A549 treated with ZK216348 at 1 μM for 4 hours (cell line): ENCODE measurements at places on chromosomes 6 and 20. TPM values are rescaled to one million over a fixed set of nuclear protein-coding genes. Genes with fewer than 3 reads are reported as not detected.

The TMEM151B gene
- 0.02 to 0.13 TPM (median 0.05 TPM) in 4 of 5 replicates, not detected in the other for total RNA-seq

The TRIM38 gene
- total RNA-seq = 1.5 to 2.1 TPM (median 1.7 TPM) in 5 replicates

The GPLD1 gene
- total RNA-seq = 0.60 to 1.6 TPM (median 0.93 TPM) in 5 replicates

The CHRNA4 gene
- 0.06 to 0.63 TPM (median 0.45 TPM) in 5 replicates for total RNA-seq
